ENCODE measurements at places on chromosomes 5 and 9.

- DNase-seq: no peak
Measured at GRCh38 chr5:88671505-88672499, 211.2 kb downstream of the MEF2C start.

- DNase-seq: no peak
Measured at GRCh38 chr9:91985692-91986091, 35.7 kb upstream of the ROR2 start.

GRCh38 chr9:71814815-71815214 is 46.5 kb upstream of the CEMIP2 start:
- no peak for DNase-seq

DNA sequence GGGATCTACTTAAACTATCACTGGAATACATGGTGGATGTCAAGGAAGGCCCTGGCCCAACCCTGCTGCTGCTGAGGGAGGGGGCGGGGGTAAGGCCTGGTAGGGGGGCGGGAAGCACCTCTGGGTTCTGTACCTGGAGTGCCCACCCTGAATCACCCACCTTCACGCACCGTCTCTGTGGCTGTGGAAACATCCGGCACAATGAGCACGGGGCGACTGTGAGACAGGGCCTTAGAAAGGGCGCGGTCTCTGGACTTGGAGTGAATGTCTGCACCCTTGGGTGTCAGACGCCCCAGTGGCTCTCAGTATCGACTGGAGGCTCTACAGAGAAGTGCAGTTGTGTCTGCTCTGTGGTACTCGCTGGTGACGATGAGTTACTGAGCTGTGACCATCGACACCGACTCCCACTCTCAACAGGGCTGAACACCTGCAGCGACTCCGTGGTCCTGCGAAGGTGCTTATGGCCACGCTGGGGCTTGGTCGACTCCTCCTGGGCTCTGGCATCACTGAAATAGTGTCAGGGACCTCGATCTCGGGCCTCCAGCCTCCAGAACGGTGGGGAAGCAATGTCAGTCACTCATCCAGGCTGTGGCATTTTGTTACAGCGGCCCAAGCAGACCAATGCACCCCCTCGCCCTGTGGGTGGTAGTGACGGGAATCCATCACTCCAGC is 25.5 kb upstream of the SLC6A19 start:
- DNase-seq: no peak

- DNase-seq: no peak
Measured at GRCh38 chr5:16493261-16493660, 27.7 kb upstream of the ZNF622 start.

- no peak for DNase-seq
Measured at GRCh38 chr5:97231025-97231636, 48.1 kb upstream of the RIOK2 start.

DNA sequence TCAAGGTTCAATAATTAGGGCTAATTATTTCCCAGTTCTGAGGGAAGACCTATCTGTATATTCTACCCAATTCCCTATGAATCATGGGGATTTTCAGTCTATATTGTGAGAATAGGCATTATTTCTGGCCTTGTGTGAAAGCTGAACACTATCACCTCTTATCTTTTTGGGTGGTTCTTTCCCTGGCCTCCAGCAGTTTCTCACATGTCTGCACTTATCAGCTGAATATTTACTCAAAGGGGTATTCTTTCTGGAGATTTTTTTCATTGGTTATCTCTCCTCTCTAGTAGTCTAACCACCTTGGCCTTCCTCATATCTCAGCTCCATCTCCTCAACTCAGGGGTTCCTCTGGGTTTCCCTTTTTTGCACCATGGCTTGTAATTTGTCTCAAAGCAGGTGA is 64.9 kb upstream of the LIFR start:
- DNase-seq: no peak

DNA sequence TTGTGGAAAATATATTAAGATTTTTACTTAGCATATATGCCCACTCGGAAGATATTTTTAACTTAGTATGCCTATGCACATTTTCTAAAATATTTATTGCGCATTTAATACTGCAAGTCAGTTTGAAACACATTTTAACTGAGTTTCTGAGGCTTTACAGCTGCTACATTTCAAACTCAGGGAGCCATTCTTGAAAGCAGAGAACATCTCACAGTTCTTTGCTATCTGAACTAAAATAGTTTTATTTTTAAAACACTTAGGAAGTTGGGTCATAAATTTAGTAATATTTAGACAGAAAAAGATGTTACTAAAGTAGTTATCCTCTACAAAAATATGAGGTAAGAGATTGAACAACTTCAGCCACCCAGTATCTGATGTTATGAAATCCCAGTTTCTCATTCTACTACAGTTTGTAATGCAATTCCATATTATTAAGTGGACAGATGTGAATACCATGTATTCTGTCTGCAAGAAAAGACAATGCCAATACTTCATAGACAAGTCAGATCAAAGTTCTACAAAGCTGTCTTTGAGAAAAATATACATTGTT is 409.9 kb upstream of the EDIL3 start:
- DNase-seq: no peak

DNA sequence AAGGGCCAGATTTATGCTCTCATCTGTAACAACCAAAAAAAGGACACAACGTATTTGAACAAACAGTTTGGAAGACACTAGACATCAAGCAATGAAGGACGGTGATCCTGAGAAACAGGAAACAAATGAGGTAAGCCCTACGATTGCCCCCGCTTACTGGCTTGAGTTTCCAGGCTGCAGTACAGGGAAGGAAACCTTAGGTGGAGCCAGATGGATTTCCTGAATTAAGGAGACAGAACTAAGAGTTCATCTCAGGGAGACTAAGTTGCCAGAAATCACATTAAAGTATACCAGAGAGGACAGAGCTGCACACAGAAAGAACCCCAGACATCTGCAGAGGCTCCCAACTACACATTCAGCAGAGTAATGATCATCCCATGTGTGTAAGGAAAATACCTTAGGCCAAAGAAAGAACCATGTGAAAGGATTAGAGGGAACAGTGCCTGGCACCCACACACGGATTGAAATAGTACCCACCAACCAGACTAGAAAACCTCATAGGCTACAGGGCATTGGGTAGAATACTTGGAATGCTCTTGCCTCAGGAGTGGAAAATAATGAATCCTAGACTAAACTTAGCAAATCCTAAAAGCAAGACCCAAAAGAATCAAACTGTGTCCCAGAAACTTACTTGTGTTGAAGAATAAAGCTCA is 99.3 kb upstream of the NIPBL start:
- no peak for DNase-seq

- no peak for DNase-seq
Measured at GRCh38 chr9:81237565-81238231, 451.6 kb downstream of the TLE1 start.

DNA sequence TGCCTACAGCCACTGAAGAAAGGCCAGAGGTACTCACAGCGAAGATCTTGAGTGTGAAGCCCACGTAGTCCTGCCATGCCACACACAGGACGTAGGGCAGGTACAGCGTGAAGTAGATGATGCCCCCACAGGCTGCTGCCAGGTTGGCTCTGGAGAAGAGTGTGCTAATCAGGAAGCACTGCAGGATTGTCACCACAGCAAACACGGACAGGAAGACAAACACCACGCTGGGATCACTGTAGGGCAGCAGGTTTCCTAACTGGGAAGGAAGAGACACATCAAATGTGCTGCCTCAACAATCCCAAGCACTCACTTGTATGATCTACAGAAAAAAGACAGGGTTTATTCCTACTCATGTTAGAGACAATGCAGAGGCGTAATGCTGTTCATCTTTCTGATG is 63.0 kb downstream of the NIPSNAP3B start:
- DNase-seq: no peak
